Osteoblast (primary cell): ENCODE measurements at places on chromosomes 6 and 20. TPM values are rescaled to one million over a fixed set of nuclear protein-coding genes. Genes with fewer than 3 reads are reported as not detected.

The SLC22A23 gene
- total RNA-seq: 16.2 and 18.1 TPM in 2 replicates

- DNase-seq: no peak
These were observed 29.9 kb downstream of the HIVEP2 start for GRCh38 chr6:142914937-142915697.

The LAMA5 gene
- total RNA-seq: 0.88 and 2.2 TPM in 2 replicates

DNA sequence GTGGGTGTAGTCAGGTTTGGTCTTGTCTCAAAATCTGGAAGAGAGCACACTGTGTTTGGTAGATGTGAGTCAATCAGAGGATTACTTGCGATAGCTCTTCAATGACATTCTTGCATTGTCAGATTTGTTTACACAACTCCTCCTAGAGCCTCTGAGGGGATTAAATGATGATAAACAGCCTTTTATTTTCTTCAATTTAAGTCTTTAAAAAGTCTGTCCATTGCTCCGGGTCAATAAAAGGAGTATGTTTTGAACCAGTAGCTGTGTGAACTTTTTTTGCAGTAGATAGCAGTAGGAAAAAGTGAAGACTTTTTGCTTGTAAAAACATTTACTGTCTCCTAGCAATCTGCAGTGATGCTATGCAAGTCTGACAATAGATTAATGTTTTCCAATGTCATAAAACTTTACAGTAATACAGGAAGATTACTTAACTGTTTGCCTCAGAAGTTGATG lies 49.9 kb downstream of the GJA1 start:
- peak; percentile 76 for DNase-seq

DNA sequence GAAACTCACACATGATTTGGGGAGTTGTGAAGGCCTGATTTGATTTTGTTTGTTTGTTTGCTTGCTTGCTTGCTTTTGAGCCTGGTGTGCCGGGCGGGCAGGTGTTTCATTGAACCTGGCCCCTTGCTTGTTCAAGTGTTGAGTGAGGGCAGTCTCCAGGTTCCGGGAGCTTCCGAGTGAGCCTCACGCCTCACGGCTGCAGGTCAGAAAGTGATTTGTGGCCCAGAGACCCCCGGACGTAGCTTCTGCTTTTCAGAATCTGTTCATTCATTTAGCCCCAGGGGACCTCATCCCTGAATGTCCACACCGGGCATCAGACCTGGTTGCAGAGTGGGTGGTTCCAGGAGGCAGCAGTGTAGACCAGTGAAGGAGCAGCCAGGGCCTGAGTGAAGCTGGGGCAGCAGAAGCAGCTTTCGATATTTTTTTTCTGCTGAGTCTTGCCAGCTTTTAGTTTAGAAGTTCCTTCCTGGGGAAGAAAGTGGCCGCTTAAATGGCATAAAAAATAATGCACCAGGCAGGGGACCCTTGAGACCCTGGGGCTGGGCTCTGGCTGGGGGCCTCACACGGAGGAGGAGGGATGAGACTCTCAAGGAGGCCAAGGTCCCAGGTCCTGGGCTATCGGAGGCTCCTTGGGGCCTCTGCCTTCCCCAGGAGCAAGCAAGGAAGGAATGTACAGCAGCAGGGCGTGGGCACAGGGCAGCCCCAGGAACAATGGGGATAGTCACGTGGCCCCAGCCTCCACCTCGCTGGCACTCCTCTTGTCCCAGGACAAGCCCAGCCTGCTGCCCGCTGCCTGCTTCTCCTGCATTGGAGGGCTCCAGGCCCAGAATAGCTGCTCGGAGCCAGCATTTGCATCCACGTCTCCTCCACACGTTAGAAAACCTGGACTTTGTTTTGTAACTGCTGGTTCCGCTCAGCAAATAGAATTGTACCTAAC lies 89.2 kb upstream of the BHLHE23 start:
- DNase-seq: peak; percentile 68

- DNase-seq: no peak
These were observed 220.8 kb upstream of the MARCKS start for GRCh38 chr6:113636357-113636824.

GRCh38 chr6:160226118-160226591 lies 32.5 kb downstream of the SLC22A2 start:
- DNase-seq: no peak

The RIPOR2 gene
- 1.4 and 2.1 TPM in 2 replicates for total RNA-seq

The POM121L2 gene
- total RNA-seq: under 0.01 TPM in 1 of 2 replicates, not detected in the other

DNA sequence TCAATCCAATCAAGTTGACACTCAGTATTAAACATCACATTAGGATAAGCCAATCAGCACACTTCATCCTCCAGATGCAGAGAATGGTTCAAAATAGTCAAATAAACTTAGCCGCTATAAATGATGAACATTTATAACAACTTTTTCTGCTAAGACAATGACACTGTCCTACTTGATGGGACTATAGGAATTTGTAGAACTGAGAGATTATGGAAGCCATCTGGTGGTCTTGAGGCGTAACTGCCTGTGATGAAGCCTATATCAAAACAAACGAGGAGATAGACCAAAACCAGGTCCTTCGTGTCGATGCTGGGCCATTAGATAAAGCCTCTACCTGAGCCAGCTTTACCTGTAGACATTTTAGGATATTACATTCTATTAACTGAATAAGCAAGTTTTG lies 631.1 kb downstream of the COL12A1 start:
- DNase-seq: no peak

- no peak for DNase-seq
These were observed 48.7 kb downstream of the IPCEF1 start for GRCh38 chr6:154307696-154308425.

- DNase-seq: peak; percentile 75
These were observed 243.2 kb downstream of the ARID1B start for GRCh38 chr6:157020398-157020797.

The TLDC2 gene
- total RNA-seq: not detected in 2 replicates

DNA sequence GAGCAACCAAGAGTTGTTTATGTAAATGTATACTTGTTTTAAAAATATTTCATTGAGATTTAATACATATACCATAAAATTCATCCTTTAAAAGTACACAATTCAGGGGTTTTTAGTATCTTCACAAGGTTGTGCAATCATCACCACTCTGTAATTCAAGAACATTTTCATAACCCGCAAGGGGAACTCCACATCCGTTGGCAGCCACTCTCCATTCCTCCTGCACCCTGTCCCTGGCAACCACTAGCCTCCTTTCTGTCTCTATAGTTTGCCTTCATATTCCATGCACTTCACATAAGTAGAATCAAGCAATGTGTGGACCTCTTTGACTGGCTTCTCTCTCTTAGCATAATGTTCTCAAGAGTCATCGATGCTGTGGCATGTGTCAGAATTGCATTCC lies 104.2 kb upstream of the PDE10A start:
- no peak for DNase-seq

- DNase-seq: no peak
These were observed 7.7 kb downstream of the ADGRF1 start for GRCh38 chr6:47034421-47034820.

The LST1 gene
- 0.29 TPM in 1 of 2 replicates, not detected in the other for total RNA-seq

DNA sequence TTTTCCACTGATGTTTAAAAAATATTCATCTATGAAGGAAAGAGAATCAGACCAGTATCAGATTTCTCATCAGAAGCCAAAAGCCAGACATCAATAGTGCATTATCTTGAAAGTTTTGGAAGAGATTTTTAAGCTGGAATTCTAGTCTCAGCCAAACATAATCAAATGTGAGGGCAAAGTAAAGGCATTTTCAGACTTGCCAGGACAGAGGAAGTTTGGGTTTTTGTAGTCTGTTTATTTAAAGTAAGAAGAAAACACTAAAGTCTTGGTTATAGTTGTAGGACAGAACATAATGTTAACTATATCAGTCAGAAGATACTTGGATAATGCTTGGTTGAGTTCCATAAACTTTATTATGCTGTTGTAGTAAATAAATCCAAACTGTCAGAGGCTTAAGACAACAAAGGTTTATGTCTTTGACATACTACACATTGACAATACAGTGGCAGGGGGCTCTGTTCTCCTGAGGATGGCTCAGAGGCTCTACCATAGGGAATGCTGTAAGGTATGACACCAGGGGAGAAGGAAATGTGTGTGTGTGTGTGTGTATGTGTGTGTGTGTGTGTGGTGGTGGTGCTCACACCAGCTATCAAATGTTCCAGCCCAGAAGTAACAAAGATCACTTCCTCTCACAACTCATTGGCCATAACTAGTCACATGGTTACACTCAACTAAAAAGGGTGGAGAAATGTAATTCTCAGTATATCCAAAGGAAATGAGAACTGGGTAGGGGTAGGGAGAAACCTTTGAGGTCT lies 26.7 kb upstream of the YWHAB start:
- peak; percentile 27 for DNase-seq

- no peak for DNase-seq
These were observed 108.5 kb upstream of the ARMC2 start for GRCh38 chr6:108739496-108740330.

GRCh38 chr6:108071736-108072276 lies 2.7 kb downstream of the OSTM1 start:
- no peak for DNase-seq

DNA sequence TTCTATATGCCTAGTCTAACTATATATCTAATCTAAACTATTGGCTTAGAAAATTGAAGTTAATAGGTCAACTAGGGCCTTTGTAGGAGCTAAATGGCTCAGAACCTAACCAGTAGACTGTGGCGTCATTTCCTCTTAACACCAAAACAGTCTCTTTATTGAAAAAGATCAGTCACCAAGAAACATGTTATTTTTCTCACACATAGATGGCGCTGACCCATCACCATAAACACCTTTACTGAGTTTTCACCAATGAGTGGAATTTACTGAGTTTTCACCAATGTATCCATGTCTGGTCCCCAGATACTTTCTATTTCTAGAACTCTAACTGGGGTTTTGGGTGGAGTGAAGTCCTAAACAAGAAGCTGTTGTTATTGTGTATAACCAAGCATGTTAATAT lies 636.0 kb downstream of the BCKDHB start:
- no peak for DNase-seq

The KCNK17 gene
- not detected in 2 replicates for total RNA-seq

GRCh38 chr6:49634092-49634835 lies 2.4 kb downstream of the RHAG start:
- no peak for DNase-seq

The PRDM1 gene
- 1.8 and 2.5 TPM in 2 replicates for total RNA-seq

DNA sequence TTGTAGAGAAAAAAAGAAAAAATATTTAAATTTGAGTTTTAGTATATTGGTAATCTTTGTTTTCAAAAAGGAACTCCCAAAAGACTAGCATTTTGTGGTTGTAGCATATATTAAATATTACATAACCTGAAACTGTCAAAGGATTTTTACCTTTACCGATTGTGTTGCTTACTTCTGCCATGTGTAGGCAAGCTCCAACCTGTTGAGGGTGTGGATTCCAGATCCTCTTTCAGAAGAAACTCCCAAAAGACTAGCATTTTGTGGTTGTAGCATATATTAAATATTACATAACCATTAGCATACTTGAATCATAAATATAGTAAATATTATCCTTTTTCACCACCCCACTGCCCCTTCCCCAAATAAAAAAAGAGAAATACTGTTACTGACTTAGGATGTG lies 3.2 kb downstream of the DSE start:
- DNase-seq: no peak

The SDHAF4 gene
- 6.9 and 7.1 TPM in 2 replicates for total RNA-seq

DNA sequence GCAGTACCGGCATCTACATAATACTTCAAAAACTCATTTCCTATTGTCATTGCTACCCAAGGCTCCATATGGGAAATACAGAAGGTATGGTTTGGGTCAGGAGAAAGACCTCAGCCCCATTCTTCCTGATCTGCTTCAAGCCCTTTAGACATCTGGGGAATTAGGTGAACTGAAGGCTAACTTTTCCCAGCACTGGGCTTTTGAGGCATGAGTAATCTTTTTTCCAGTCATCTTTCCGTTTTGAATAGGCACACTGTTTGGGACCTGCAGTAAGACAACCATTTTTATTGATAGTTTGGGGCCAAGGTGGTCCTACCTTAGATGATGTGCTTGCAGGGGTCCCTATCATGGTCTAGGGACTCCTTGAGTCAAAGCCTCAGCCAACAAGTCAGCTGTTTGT lies 198.4 kb downstream of the HAO1 start:
- no peak for DNase-seq

GRCh38 chr6:41637194-41638001 lies 870 bp upstream of the MDFI start:
- DNase-seq: peak; percentile 89

DNA sequence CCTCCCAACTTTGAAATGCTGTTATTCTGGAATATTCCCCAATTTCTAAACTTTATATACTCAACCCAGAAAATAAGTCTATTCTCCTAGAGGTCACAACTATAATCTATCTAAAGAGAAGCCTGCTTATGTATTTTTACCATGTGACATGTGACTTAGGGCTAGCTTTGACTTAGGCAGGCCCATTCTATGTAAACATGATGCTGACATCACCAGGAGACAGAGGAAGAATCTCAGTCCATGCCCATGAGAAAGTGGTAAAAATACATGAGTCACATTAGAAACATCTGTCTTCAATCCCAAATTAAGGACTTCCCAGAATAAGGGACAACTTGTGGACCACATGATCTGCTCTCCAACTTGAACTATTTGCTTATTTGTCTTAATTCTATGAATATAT lies 113.6 kb upstream of the ID4 start:
- DNase-seq: peak; percentile 58

- DNase-seq: no peak
These were observed 618.4 kb downstream of the FRK start for GRCh38 chr6:115442323-115442722.

DNA sequence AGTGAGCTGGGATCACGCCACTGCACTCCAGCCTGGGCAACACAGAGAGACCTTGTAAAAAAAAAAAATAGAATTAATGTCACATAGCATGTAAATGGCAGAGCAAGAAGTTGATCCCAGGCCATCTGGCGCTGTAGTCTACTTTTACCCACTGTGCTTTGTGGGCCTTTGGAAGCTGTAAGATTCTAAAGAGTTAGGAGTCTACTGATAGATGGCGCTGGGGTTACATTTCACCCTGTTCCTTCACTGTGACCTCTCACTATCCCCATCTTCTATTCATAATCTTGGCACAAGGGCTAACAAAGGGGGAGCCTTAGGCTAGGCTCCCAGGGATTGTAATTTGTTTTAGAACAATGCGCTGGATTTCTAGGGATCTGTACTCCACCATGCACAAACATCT lies 24.4 kb downstream of the SIRPD start:
- no peak for DNase-seq

The COL21A1 gene
- 8.0 and 19.2 TPM in 2 replicates for total RNA-seq

The TCP11 gene
- total RNA-seq: 0.29 and 0.72 TPM in 2 replicates

- DNase-seq: peak; percentile 32
These were observed at the start of gene SIGLEC1 for GRCh38 chr20:3712279-3712873. Gene SIGLEC1 (minus strand): TSS chr20:3712600. CDS start chr20:3707128, 5,472 bp downstream.

DNA sequence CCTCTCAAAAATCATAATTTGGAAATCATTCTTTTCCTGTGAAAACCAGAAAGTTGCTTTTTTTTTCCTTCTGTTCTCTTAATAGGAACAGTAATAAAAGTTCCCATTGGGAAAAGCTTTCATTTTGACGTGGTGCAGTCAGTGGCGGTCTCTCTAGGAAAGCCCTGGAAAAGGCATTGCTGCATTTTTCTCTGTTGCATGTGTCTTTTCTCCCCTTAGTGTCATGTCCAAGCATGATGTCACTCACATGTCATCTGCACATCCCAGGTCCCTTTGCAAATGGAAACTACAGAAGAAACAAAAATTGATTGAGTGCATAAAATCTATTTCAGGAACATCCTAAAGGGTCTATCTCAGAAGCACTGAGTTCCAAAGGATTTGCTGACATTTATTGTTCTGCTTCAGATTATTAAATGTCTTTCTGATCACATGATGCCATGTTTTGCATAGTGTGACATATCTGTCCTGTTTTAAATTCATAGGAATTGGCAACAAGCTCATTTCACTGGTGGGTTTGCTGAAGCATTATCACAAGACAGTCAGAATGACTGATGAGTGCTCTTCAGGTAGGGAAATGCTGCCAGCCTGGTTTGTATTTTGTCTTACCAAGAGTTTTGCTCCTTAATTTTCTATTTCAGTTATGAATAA lies 208.7 kb downstream of the SOX4 start:
- no peak for DNase-seq
